Skeletal muscle cell (primary cell): ENCODE measurements at places on chromosomes 3 and 15.

- DNase-seq = no peak
Measured at GRCh38 chr15:25710184-25710583, 152.9 kb downstream of the ATP10A start.

GRCh38 chr3:105284876-105285275 lies 81.8 kb upstream of the ALCAM start:
- DNase-seq = no peak

- no peak for DNase-seq
Measured at GRCh38 chr3:195175076-195175475, 95.9 kb downstream of the XXYLT1 start.

DNA sequence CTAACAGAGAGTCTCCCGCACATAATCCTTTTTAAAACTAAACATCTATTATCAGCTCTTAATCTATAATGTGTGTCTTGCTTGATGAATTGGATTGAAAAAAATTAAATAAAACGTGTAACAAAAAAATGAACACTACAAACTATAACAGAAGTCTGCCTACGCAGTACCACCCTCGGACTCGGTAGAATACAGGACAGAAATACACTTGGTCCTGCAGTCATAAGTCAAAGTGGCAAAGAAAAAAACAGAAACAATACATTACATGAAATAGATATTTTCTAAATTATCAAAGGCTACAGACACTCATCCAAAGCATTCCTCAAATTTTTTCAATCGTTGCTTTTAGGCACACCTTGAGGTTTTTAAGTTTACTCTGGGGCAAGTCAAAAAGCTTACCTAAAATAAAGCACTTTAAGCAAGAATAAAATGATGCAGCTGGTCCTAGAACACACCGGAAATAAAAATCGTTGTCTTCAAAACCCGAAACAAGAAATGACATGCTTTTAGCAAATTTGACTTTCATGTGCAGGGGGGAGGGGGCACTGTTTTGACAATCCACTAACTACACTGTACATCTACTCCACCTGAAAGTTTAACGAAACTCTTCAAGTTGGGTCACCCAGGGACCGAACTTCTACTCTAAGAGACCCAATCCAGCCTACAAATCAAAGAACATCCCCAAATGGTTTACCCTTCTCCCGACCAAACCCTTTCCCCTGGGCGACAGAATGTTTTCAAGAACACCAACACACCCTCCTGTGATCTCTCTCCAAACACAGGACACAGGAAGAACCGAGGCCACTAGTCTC lies 1.3 kb downstream of the ADAM10 start:
- no peak for DNase-seq

DNA sequence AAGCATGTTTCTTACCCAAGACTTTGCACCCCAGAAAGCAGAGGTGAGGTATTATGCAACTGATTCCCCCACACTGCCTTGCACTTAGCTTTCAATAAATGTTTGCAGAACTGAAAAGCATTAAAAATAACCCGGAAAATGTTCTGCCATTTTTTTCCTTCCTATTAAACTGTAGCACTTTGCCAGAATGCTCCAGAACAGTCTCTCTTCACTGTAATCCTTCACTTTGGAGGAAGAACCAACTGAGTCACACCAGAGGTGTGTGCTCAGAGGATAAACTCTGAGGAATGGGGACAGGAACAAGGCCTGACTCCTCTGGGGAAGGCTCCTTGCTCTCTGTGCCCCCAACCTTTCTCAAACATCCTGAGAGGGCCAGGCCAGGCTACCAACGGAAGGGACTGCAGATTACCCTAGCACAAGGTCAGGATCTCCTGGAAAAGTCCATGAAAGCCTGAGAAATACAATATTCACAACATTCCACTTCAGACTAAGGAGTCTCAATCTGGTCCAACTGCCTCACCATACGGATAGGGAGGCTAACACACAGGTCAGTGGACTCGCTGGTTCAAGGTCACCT lies 19.0 kb downstream of the ANP32A start:
- no peak for DNase-seq

DNA sequence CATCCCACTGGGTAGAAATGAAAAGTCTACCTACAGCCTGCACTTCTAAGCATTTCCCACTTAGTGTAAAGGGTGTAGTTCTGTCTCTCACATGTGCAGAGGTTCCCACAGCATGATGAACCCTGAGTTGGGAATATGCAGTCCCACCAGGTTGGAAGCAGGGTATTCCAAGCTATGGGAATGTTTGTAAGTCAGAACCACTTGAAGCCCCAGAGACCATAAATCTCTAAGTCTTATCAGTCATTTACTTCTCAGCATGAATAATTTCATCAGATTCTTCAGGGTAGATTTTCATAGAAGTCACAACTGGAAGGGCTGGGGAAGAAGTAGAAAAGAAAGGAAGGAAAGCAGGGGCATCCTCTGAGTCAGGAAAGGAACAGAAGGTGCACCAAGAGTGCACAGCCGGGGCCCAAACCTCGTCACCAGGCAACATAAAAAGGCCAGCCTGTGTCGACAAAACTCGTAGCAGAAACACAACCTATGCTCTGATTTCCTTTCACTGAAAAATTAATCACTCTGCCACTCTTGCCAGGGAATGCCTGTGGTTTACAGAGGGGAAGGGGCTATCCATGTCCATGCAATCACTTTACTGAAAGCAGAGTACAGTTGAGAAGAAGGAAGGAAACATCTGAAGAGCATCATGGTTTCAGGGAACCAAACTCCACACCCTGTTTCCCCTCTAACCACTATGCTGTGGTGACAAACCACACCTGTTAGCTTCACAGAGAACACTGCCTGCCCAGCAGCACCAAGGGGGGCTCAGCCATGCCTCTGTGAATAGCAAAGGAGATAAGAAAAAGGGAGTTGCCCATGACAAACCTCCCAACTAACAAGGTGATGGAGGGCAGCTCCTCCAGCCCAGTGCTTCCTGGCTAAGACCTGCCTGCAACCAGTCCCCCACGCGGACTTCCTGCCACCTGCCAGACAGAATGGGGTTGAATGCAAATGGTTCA lies 40.5 kb downstream of the SH3BP5 start:
- DNase-seq = no peak

DNA sequence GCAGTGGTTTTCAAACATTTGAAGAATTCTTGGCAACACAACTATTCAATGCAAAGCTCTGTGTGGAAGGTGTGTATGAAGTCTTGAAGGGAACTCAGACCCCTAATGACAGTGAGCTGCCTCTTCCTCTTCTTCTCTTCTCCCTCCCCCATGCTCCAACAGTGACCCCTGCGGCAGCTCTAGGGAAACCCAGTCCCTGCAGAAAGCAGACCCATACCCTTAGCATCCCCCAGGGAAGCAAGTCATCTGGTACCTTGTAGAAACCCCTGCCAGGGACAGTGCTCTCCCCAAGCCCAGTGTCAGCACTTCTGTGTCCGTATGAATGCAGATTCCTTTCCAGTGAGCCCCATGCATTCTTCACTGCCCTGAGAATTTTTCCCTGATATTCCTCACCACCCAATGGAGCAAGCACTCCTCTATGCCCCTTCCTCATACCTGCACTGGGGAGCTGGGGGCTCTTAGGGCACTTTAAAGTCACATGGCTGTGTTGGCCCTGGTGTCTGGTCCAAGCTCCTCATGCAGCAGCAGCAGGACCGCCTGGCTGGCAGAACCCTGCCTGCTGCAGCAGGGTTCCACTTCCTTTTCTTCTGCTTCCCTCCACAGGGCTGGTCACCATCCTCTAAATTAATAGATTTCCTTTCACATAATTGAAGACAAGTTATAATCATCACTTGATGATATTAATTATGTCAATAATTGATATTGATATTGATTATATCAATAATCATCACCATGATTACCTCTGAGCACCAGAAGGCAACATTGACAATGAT lies 442.5 kb downstream of the EPHB1 start:
- no peak for DNase-seq

- no peak for DNase-seq
Measured at GRCh38 chr3:53384465-53385423, 37.4 kb upstream of the DCP1A start.

- no peak for DNase-seq
Measured at GRCh38 chr3:163438760-163439159, 1639.5 kb downstream of the SI start.

GRCh38 chr3:11716573-11717290 lies 73.0 kb upstream of the VGLL4 start:
- DNase-seq = no peak

DNA sequence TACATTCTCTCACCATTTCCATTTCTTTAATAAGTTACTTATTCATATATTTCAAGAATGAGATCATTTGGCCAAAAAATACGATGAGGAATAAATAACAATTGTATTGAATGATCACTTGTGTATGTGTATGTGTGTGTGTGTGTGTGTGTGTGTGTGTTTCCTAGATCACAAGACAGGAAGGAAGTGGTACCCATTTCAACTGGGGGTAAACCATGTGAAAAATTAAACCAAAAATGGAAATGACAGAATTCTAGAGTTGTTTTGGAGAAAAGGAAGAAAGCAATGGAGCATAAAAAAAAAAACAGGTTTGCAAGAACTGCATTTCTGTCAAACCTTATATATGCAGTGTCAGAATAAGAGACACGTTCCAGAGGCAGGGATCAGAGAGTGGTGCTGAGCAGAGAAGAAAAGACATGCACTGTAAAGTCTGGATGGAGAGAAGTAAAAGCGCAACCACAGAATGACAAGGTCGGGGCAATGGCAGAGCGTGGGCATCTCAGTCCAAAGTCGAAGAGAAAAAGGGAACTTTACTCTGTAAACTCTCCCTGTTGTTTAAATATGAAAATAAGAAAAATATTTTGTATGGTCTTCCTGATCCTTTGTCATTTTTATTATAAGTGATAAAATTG lies 75.5 kb downstream of the PEX5L start:
- no peak for DNase-seq

DNA sequence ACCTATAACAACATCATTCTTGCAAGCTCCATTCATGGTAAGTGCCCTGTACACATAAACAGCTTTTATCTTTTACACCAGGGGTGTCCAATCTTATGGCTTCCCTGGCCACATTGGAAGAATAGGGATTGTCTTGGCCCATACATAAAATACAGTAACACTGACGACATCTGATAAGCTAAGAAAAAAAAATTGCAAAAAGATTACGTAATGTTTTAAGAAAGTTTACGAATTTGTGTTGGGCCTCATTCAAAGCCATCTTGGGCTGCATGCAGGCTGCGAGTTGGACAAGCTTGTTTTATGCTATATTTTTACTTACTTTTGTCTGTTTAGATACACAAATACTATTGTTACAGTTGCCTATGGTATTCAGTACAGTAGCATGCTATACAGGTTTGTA lies 31.6 kb downstream of the ZNF654 start:
- DNase-seq = no peak
